Upper lobe of right lung (tissue), 1 donor: ENCODE measurements at places on chromosomes 3 and 15. TPM values are rescaled to one million over a fixed set of nuclear protein-coding genes. Genes with fewer than 3 reads are reported as not detected.

- DNase-seq: no peak
Observed at GRCh38 chr15:40948706-40949473, 4.4 kb upstream of the CHAC1 start.

GRCh38 chr3:17639765-17640164 is 102.7 kb downstream of the TBC1D5 start:
- no peak for DNase-seq

DNA sequence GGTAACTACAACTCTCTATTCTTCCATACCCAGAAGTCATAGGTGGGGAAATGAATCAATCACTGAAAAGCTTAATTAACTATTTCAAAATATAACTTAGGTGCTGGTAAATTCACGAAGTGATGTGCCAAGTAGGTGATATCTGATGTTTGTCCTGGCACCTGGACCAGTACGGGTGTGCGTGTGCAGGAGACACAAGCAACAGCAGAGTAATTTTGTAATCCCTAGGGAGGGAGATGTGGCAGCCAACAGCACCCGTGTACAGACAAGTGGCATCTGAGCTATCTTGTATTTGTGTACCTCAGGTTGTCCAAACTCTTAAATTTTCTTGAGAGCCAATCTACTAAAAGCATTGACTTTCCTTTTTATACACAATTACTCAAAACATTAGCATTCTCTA is 22.8 kb downstream of the USF3 start:
- no peak for DNase-seq

DNA sequence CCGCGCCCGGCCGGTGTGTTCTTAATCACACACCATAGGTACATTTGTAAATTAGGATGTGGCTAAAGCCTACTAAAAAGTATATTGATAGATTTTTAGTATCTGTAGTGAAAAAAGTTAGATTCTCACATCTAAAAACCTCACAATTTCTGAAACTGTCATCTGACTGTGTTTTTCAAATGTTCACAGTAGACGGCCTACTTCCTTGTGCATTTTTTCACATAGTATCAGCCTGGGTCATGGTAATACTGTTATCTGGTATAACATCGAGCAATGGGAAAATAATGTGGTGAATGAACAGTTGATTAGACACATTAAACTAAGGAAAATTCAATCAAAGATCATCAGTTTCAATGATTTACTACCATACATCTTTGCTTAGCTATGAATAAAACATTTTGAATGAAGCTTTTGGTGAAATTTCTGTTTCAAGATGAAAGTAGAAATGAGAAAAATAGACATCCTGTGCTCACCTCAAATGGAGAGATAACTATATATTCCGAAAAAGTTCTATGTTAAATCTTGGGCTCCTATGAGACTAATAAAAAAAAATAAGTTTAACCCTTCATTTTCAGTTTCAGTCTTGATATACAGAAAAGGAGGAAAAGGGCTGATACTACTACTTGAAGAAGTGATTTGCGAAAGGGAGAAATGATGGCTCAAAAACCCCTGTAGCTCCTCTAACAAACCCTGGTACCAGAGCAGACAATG is 262.7 kb downstream of the ZBTB20 start:
- DNase-seq: no peak

GRCh38 chr3:156175570-156175969 is 55.2 kb downstream of the KCNAB1 start:
- no peak for DNase-seq

GRCh38 chr3:193780810-193781478 is 187.9 kb downstream of the OPA1 start:
- peak; percentile 83 for DNase-seq

GRCh38 chr3:168124791-168125190 is 29.1 kb upstream of the GOLIM4 start:
- no peak for DNase-seq

The SPTBN5 gene
- total RNA-seq: 1.9 TPM

The TNFAIP8L3 gene
- 10.9 TPM for total RNA-seq

The SAMD7 gene
- total RNA-seq: not detected
